ENCODE measurements at places on chromosomes 11 and 22.

DNA sequence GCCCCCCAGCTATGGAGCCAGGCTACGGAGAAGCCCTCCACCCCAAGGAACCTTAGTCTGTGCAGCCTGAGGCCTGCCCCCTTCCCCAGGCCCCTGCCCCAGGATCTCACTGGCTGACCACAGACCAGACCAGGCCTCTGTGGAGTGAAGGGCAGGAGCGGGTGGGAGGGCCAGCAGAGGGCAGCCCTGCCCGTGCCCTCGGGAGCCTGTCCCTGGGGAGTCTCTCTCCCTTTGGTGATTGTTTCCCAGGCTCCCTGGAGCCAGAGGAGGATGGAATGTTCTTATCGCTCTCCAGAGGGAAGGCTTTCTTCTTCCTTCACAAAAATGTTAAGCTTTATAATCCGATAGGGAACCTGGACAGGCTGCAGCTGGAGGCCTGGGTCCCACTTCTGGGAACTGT is 455.3 kb downstream of the SOX6 start:
- no peak for DNase-seq

DNA sequence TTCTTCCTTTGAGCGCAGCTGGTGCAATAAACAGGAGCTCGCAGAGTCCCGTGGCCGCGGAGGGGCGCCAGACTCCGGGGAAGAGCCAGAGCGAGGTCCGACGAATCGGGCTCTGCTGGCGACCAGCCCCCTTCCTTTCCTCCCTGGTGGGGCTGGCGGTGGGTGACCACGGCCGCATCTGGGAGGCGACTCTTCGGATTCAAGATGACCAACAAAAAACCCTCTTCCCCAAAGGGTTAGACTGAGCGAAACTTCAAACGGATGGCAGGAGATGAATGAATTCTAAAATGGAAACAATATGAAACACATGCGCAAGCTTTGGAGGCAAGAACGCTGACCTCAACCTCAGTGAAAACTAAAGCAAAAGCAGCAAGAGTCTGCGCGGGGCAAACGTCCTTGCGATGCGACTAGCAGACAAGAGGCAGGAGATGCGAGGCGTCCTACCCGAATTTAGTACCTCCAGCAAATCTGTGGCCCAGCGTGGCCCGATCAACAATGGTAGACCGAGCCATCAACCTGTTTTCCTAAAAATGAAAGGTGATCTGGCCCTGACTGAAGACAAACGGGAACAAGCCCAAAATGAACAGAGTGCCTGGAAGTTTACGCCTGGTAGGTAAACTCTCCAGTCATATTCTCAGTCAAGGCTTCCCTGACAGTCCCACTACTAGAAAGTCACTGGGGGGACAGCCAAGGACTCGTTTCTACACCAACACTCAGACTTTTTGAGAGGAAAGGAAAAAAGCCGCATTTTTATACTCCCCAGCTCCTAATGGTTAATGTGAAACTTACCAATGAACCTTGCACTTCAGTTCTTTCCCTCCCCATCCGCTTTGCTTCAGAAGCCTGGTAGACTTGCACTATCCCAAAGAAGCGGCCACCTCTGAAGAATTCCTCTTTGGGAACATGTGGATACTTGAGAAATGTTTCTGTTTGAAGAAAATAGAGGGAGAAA is 11.6 kb downstream of the MMP3 start:
- peak; percentile 31 for DNase-seq

- no peak for DNase-seq
These were observed 91.9 kb upstream of the NTM start for GRCh38 chr11:131278472-131278871.

DNA sequence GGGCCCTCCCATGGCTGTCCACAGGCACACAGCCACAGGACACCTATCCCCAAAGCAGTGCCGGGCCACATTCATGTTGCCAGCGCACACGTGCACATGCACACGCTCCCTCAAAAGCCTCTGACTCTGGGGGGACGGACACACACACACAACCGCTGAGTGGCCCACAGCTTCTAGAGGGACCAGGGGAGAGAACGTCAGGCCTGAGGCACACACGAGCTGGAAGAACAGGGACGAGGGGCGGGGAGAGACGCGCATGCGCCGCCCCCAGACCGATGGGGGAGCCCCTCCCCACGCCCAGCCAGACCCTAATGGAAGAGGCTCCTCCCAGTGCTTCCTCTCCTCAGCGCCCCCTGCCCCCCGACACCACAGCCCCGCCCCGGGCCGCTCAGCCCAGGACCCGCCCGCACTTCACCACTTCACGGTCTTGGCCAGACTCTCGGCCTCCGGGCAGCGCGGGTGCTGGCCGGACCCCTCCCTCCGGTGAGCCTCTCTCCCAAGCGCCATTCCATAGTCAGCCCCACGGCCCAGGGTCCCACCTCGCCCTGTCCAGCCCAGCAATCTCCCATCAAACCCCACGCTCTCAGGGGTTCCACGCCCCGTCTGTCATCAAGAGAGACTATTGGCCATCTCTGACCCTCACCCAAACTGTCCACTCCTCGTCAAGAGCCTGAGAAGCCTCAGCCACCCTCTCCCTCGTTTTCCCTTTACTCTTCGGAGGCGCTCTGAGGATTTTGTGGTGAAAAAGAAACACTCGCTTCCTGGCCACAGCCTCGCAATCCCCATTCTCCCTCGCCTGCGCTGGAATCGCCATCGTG is 11.7 kb downstream of the NRXN2 start:
- DNase-seq, result no peak

DNA sequence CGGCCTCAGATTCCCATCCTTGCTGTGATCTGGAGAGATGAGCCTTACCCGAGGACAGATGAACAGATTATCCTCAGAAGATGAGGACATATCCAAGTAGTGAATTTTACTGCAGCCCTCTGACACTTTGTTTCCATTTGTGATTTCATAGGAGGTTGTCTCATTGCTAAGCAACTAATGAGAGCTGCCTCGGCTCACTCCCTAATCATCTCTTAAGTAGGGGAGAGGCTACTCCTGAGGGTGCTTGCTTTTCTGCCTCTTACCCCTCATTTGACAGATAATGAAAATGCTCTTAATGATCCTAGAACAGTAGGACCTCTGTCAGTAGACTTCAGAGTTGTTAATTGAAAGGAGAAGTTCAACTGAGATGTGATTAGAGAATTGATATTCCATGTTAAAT is 150.9 kb downstream of the TBC1D22A start:
- DNase-seq, result no peak

DNA sequence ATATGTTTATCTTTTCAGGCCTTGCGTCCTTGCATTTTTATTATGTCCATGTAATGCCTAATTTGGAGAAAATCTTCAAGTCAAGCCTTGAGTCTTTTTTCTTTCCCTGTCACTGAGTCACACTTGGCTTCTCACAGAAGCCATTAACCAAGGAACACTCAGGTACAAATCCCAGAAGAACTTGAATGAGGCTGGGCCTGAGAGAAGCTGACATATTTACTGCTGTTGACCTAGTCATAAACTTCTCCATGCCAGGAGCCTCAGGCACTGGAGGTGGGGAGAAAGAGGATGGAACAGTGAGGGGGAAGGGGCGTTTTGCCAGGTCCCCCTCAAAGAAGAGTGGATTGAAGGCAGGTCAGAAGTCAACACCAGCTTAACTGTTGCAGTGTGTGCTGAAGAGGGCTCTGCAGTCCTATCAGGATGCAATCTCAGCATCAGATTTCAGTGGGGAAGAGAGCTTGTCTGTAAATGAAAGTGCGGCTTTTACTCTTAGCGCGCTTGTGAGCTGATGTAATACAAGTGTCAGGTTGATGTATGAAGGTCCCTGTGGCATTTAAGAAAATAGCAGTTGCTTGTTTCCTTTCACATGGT is 526.0 kb downstream of the ETS1 start:
- DNase-seq, result no peak

DNA sequence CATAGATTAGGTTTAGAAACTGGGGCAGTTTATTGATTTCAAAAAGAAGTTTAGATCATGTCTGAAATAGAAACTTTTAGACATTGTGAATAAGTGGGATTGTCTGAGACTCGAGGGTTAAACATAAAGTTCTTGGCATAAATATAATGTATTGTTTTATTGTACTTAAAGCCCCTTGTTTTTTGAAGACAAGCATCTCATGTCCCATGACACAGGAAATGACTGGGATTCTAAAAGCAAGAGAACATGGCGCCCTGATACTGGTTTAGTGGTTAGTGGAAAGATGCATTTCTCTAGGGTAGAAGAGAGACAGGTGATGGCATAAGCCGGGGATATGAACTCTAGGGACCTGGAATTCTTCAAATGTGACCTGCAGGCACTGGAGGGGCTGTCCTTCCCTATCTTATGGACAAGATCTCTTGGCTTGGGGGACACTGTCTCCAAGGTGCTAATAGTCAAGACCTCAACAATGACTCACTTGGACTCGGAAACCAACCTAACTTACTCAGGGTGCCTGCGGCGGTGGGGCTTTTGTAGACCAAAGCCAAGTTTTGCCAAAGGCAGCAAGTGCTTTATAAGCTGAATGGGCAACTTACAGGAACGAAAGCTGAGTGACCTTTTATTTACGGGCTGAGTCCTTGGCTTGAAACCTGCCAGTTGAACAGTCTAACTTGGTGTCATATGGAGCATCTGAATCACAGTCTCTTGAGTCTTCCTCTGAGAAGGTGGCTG is 48.2 kb downstream of the UBASH3B start:
- no peak for DNase-seq

DNA sequence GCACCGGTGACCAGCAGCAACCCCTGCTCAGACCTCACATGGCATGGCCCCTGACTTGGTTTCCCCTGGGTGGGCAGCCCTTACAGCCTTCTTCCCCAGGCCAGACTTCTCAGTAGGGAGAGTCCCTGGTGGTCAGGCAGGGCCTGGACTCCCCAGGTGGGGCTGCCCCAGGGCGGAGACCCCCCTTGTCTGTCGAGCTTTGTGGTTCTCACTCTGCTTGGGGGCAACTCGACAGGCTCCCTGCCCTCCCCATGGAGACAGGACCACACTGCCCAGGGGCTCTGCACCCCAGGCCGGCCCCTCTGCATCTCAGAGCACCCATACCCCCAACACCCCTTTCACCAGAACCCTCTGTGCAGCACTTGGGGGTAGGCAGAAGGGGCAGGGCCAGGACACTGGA is 87.7 kb downstream of the MORC2 start:
- DNase-seq, result no peak

- no peak for DNase-seq
These were observed 10.4 kb downstream of the LARGE1 start for GRCh38 chr22:33909911-33910310.

DNA sequence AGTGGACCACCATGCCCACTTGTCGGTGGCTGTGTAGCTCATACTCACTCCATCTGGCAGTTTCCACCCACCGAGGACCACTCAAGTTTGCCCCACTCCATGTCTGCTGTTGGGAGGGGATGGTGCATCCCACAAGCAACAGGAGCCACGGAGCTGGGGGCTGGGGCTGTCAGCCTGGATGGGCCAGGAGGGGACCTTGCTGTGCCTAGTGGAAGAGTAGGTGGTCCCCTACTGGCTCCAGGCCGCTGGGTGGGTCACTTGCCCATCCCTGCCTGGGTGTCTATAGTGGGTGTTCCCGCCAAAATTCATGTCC is 57.0 kb downstream of the SMIM38 start:
- DNase-seq, result no peak

DNA sequence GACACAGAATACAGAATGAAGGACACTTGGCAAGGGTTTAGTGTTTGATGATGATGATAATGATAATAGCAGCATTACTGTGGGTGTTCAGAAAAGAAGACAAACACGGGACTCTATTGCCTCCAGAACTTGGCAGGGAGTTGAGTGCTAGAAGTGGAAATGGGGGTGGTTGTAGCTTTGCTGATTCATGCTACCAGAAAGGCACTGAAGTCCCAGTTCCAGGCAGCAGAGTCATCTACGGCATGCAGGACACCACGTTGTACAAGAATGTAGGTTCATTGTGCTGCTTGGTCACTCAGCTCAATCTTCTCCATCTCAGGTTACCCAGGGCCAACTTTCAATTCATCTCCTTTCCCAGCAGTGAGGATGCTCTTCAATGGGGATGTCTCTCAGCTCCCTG is 115.7 kb downstream of the NTM start:
- DNase-seq, result no peak

DNA sequence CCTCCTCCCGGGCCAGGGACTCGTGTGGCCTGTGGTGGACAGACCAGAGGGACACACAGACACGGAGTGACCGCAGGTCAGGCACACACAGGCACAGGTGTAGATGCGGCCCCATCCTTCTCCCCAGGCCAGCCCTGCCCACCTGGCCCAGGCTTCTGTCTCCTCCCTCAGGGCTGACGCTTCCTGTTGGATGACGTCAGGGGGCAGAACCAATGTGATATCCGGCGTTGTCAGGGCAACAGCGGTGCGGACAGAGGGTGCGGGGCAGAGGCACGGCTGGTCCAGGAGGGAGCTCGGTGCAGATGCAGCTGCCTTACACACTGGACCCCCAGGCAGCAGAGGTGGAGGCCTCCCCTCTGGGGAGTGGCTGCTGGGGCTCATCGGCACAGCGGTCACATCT is 2.9 kb upstream of the TUBGCP6 start:
- DNase-seq, result no peak

GRCh38 chr22:46575911-46576555 is 38.6 kb upstream of the CELSR1 start:
- DNase-seq, result no peak

DNA sequence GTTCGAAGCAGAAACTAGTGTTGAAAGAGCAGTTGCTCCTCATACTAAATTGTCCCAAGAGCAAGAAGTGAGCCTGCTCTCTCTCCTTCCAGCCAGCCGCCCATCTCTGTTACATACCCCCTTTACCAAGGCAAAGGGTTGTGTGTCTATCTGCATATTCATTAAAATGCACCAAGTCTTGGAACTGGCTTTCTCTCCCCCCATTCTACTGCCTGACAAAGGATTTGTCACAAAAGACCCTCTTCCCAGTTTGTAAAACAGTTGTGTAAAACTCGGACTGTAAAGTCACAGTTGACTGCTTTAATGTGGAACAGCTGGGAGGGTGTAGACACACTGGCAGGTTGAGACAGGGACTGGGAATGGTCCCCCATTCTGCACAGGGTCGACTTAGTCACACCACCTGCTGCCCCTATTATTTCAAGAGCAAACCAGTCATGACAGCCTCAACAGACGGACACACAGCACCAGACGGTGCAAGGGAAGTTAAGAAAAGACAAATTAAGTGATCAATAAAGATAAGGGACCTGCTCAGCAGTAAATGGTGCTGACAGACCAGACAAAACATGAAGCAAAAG is 60.0 kb upstream of the HTATIP2 start:
- DNase-seq, result no peak

- no peak for DNase-seq
These were observed 5.1 kb downstream of the PGGHG start for GRCh38 chr11:293852-294661.

GRCh38 chr11:43243927-43244326 is 67.9 kb upstream of the API5 start:
- DNase-seq, result no peak

DNA sequence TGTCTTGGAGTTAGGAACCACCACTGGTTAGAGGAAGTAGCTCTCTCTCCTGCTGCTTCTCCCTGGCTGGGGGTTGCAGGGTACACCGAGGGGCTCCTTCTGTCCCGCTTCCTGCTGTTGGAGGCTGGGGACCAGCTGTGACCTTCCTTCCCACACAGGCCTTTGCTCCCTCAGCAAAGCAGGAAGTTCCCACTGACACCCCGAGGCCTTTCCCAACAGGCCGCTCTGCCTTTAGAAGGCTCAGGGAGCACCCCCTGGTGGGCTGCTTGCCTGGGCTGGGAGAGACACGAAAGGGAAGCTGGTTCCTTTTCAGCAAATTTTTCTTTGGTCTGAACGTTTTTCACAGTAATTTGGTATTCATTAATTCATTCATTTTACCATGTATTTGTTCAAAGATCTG is 527.9 kb upstream of the B3GAT1 start:
- no peak for DNase-seq
